ENCODE measurements at places on chromosomes 12 and 14. TPM values are rescaled to one million over a fixed set of nuclear protein-coding genes. Genes with fewer than 3 reads are reported as not detected.

Gene NRL
- total RNA-seq, result 3.4 TPM

Gene UBE3B
- 46.9 TPM for total RNA-seq

Gene PMCH
- not detected for total RNA-seq

Gene ASB2
- total RNA-seq, result 1.5 TPM

Gene KRT3
- total RNA-seq, result not detected

Gene PTGR2
- total RNA-seq, result 9.4 TPM

Gene COCH
- 0.91 TPM for total RNA-seq

Gene KRT71
- not detected for total RNA-seq

Gene PKP2
- not detected for total RNA-seq

Gene SPIC
- total RNA-seq, result not detected

All from naive thymus-derived CD8-positive, alpha-beta T cell (primary cell).